NCI-H187 (cell line): ENCODE measurements at places on chromosomes 1 and 21.

- DNase-seq = no peak
These were observed 56.3 kb upstream of the HTR1D start for GRCh38 chr1:23273450-23274133.

DNA sequence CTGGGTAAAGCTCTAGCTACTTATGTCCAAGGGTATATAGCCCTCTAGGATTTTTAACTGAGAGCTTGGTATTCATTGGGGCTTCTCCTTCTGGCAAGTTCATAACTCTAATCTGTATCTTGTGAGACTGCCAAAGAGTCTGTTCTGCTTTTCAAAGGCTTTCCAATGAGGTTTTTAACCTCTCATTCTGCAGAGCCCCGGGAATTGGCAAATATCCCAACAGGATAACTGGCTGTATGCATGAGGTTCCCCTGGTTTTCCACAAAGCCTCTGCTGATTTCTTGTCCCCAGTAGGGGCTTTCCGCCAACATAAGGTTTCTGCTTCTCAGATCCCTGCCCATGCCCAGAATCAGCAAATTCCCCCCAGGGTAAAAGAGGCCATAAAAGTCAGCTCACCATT is 40.9 kb downstream of the RPL5 start:
- DNase-seq = no peak

DNA sequence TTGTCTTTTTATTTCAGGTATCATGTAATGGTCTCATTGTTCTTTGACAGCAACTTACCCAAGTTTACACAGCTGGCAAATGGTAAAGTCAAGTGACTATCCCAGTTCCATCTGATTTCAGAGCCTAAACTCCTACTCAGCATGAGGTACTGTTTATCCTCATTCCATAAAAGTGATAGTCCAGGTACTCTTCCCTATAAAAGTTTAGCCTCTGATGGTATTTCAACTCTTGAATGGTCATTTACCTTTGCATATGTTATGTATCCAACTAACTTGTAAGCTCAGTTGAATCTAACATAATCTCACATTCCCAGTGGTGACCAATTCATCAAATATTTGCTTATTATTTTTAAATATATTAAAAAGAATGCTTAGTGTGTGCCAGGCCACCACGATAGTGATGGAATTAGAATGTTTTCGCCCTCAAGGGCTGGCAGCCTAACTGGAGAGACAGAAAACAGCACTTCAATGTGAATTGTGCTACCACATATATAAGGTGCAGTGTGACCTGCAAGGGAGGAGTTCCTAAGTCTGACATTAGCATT is 307.1 kb downstream of the CTH start:
- no peak for DNase-seq

DNA sequence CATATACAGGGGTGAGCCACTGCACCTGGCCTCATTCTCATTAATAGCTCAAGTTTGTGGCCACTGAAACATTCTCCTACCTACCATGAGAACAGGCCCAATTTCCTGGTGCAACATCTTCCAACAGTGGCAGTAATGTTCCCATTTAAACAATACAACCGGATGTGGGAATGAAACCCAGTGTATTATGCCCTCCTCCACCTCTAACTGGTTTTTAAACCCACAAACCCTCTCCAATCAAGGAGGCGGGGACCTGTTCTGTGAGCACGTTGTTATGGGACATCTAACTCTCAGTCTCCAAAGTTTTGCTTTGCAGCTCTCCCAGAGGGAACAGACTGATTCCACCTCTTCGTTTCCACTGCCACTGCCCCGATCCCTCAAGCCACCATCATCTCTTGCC is 2.6 kb downstream of the CTNNBIP1 start:
- no peak for DNase-seq

GRCh38 chr21:8989261-8989711 is 1532.1 kb upstream of the TPTE start:
- no peak for DNase-seq

GRCh38 chr1:23960291-23961020 is 828 bp downstream of the PNRC2 start:
- DNase-seq = no peak

GRCh38 chr1:219988387-219988786 is 57.9 kb downstream of the EPRS1 start:
- no peak for DNase-seq

DNA sequence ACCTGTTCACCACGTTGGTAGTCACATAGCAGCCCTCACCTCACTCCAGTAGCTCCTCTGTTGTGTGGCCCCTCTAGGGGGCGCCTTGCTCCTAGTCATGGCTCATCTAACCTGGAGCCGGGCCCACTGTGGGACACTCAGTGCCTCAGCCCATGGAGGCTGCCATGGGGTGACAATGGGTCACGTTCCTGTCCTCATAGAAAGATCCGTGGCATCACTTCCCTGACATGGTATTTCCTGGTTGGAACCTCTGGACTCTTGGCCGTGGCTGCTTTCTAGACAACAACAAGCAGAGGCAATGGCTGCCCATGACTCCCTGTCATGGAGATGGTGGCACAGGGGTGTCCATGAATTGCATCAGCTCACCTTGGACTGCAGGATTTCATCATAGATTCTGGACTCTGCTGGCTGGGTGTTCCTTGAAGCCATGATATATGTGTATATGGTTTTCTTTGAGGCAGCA is 27.5 kb upstream of the SLAMF6 start:
- no peak for DNase-seq

- no peak for DNase-seq
These were observed 17.2 kb upstream of the C1QA start for GRCh38 chr1:22619252-22619651.

DNA sequence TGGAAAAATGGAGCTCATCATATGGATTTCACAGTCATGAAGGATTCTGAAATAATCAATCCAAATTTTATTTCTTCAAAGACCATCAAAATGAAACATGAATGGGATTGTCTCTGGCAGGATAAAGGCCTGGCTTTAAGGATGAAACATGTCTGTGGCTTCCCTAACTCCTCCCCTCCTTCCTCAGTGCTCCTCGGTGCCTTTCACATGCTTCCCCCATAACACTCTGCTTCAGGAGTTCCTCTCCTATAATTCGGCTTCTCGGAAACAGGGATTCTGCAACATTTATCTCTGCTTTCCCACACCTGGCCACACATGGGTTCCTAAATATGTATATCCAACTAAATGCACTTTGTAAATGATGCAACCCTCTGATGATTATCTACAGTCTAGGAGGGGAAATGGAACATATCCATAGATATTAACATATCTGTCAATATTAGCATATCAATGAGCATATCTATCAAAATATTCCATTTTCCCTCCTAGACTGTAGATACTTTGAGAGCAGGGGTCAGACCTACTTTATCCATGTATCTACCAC is 153.8 kb downstream of the PLPP3 start:
- DNase-seq = no peak

GRCh38 chr1:32702599-32703478 is at the start of gene SYNC:
TSS of gene SYNC (minus strand) at chr1:32702770. CDS start at chr1:32702660, 110 bp downstream.
- no peak for DNase-seq

DNA sequence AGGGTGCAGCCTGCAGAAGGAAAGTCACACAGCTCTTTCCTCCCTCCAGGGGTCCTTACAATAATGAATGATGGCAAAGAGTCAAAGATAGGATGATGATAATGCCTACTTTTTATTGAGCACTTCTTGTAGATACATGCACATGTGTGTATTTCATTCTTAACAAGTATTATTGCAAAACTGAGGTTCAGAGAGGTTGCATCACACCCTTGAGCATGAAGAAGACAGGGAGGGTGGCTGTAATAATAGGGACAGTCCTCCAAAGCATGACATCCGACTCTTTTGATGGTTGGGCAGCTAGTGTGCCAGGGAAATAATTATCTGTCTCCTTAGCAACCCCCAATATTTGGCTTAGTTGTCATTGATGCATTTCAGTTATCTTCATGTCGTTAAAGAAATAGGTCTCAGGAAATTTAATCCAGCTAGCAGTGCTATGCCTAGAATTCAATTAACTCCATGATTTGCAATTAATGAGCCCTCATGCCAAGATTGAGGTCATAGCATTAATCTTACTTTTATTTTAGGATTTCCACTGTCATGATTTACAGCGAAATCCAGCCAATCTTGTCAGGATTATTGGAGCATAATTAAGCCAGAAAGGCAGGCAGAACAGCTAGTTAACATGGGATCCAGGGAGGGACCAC is 35.0 kb downstream of the DNAJC6 start:
- no peak for DNase-seq

DNA sequence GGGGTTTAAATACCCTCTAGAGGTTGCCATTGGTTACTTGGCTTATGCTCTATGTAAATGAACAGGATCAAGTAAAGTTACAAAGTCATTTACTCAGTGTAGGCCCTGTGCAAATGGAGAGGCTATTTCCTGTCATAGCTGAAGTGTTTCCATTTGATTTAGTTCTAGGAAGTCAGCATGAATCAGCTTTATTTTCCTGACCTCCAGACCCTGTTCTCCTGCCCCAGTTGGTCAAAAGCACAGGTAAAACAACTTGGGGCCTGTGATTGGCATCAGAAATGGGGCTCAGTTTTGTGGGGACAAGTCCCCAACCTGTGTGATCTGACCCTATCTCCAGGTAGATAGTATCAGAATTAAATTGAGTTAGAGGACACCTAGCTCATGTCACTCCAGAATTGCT is 239.9 kb downstream of the HHAT start:
- no peak for DNase-seq

GRCh38 chr1:226551299-226551698 is 2.7 kb downstream of the STUM start:
- DNase-seq = peak; percentile 21

DNA sequence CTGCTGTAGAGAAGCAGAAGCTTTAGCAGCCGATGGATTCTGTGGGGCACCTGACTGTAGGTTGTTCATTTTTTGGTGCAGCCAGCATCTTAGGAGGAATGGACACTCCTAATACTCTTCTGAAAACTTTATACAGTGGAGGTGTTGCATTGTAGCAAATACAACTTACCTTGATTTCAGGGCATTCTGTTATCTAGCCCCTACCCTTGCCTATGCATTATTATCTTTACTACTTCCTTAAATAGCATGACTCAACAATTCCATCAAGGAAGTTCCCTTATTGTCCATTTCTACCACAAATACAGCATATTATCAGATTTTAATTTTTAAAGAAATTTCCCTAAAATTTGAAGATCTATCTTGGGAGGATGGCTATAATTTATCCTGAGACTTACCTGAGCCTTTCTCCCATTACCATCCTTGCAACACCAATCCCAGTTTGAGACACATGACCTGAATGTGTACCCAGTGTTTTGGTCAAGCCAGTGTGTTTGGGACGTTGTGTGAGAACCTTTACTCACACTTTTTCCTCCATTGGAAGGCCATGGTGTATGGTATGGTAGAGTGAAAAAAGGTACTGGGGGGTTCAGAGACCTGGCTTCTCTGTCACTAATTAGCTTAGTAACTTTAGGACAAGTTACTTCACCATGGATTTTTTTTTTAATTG is 9.2 kb downstream of the POU2F1 start:
- DNase-seq = no peak

DNA sequence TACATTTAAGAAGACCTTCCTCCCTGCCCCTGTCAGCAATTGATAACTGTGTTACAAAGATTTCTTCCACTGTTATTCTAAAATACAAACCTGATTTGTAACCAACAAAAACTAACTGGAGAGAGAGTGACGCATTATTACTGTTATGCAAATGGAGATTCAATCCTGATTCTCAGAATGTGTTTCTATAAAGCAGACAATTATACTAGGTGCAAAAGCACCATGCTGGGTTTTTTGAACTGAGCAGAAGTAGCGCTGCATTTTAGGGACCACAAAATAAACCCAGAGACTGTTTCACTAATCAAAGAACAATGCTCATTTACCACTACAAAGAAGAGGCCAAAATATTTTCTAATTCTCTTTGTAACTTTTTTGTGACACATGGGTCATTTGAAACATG is 13.6 kb upstream of the GBP6 start:
- DNase-seq = no peak

DNA sequence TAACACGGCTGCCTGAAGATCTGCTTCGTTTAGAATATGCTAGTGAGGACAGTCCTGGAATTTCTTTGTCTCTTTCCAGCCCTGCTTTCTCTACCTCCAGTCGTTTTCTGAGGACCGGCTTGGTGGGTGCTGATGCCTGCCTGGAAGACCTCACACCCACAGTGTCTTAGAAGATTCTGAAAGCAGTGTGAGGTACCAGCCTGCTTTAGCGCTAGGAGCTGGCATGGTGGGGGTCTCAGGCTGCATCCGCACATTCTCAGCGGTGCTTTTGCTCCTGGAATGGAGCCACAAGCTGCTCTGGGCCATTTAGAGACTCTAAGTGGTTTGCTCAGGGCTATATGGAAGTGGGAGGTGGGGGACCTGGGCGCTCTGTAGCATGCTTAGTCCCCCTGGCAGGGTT is 61.4 kb downstream of the CD247 start:
- DNase-seq = no peak

GRCh38 chr1:235933017-235933765 is 66.5 kb upstream of the LYST start:
- no peak for DNase-seq

DNA sequence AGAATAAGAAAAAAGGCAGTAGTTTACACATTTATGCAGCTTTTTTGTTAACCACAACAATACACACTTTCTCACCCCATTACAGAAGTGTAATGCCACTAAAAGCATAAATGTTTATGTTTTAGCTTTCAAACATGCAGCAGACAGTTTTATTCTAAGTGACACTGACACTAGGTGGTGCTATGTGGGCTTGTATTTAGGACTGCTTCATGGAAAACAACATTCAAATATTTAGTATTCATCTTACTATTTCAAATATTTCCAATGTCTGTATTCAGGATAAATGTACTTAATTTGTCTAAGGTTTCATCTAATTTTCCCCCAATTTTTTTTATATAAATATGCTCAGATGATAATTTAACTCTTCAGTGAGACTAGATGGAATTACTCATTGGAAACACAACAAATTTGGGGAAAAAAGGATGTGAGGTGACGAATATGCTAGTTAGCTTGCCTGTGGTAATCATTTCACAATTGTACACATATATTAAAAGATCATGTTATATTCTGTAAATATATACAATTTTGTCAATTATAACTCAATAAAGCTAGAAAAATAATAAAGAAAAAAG is 71.4 kb downstream of the USP1 start:
- DNase-seq = no peak

DNA sequence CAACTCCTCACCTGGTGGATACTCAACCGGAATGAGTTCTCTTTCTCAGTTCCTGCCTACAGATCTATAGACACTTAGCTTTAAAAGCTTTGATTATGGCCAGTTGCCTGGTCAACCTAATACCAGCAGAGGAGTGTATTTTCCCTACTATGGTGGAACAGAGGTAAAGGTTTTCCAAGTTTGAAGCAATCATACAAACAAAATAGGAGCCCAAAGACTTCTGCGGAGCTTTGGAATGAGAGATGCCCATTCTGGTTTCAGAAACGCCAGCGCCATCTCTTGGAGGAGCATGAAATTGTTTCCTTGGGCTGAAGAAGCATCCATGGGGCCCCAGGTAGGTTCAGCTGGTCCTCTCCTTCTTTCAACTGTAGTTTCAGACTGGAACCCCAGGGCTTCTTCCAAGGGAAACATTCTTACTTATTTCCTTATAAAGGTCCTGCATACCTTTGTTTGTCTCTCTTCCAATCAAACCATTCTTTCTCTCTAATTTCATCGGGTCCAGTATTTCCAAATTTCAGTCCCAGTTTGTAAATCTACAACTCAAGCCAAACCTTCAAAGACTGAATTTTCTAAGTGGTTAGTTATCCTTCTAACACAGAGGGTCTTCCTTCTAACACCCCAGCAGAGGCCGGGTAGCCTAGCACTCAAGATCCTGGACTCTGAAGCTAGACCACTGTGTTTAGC is 95.9 kb downstream of the KCNJ15 start:
- no peak for DNase-seq
